NCI-H2171 (cell line): ENCODE measurements at places on chromosomes 4 and X.

GRCh38 chr4:172168888-172169287, 355.7 kb downstream of the GALNTL6 start:
- DNase-seq = no peak

GRCh38 chr4:36115312-36115711, 129.0 kb downstream of the ARAP2 start:
- DNase-seq = no peak

GRCh38 chrX:131746491-131746968, 202.7 kb downstream of the OR13H1 start:
- DNase-seq = peak; percentile 20

- no peak for DNase-seq
These were observed 466.8 kb upstream of the INTU start for GRCh38 chr4:127165971-127166370.

DNA sequence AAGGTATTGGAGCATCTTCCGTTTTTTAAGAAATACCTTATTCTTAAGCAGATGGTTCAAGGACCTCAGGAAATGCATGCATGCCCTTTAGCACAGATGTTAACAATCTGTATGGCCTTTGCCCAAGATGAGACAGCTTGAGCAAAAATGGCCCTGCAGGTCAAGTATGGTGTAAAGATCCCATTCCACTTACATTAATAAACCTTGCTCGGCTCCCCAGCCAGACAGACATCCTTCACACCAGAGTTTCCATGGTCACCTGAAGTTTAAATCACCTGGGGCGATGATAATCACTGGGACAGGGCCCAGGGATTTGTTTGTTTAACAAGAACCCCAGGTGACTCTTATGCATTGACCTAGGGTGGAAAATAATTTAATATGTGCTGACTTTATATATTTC, 287.0 kb upstream of the NOCT start:
- no peak for DNase-seq

GRCh38 chrX:48802905-48803200, 986 bp downstream of the HDAC6 start:
- DNase-seq = no peak

DNA sequence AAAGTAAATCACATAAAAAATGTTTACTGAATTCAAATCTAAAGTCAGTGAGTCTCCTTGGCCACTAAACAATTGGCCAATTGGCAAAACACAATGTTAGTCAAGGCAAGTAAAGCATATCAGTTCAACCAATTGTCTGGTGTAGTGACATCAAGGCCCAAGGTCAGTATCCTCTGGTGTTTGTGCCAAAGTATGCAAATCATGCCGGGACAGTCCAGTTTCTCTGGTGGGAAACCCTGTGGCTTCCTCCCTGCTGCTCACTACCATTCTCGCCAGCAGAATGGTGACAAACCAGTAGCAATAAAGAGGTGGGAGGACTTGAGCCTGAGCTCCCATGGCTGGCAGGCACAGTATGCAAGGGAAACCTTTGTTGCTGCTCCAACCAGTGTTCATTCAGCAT, 314.9 kb upstream of the FGF13 start:
- DNase-seq = no peak

DNA sequence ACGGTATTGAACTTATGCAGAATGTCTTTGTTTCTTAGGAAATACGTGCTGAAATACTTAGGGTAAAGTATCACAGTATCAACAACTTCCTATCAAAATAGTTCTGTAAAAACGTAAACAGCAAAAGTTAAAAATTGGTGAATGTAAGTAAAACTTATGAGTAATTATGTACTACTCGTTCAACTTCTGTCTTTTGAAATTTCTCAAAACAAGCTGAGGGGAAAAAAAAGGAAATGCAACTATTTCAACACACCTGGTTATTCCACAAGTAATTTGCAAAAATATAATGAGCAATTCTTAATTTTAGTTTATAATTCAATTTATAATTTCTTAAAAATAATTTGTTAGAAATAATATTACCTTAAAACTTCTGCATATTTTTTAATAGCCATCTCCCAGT, 8.3 kb downstream of the PPID start:
- DNase-seq = no peak

DNA sequence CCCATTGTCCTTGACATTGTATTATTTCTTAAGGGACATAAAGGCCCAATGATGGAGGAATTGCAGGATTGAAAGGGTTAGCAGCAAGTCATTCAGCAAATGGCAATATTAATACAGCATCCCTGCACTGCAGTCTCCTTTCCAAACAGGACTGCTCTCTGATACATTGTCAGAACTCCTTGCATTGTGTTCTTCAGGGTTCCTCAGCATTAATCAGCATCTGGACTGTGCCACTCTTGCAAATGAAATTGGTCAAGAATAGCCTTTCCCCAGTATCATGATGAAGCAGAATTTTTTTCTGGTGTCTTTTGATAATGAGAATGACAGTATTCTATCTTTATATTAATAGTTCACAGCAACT, 272.6 kb upstream of the HAND2 start:
- DNase-seq = no peak

DNA sequence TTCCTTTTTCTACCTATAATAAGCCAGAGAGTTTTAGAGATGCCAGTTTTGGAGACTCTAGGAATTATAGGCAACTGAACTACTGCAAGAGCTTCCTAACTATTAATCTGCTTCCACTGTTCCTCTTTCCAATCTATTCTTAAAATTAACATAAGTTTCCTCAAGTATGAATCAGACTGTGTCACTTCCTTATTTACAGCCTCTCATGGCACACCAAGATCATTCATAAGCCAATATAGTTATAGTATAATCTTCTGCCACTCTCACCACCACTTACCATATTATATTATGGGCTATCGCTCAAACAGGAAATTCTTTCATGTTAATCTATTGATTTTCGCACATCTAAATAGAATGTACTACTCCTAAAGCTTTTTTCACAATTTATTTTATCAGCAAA, 383.5 kb downstream of the STPG2 start:
- no peak for DNase-seq

DNA sequence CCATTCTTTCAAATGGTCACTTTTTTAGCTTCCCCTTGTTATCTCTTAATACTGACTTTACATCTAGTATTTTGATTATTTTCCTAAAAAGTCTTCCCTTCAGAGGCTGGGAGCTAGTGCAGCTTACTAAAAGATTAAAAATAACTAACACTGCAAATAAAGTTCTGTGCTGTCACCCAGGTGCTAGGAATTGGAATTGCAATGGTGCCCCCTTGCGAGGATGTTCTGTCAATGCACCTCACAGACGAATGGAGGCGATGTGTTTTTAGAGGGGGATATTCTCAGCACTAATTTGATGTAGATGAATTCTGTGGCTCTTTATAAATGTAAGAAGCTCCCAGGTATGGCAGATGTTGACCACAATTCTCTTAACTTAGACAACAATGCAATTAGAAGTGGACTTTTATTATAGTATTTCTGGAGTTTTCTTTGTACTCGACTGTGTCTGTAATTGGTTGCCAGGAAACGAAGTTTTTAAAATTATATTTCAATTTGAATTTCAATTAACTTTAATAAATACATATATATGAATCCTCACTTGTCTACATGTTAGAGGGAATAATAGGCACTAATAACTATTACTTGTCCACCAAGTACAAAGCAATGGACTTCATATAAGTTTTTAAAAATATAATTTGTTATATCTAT, 22.0 kb upstream of the SMIM31 start:
- DNase-seq = no peak

DNA sequence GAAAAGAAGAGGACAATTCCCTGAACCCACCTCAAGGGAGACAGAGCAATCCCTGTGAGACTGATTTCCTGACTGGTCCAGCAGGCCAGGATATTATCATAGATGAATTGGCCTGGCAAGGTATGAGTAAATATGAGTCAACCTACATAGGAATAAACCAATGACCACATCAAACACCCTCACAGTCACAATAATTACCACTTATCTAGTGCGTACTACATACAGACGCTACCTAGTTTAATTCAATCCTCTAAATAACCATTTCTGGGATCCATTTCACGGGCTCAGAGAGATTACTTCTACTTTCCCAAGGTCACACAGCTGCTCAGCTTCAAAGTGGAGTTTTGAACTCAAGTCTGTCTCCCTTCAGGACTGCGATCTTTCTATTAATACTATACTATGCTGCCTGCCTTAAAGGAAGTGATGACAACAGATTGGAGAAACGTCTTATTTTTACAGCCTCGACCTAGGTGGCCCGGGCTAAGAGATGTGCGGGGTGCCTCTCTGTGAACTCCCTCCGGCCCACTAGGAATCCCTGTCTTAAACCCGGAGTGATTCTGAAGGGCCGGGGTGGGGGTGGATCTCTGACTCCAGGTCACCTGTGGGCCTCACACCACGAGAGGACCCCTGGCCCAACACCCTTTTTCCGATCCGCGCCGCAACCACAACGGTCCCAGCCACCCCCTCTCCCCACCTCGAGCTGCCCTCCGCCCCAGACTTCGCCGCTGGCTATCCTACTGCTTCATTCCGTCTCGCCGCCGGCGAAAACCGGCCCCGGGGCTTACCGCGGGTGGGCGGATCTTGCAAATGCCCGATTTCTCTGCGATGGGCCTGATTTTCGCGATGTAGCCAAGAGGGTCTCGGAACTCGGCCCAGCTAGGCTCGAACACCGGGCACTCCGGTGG, 800 bp downstream of the KDM5C start:
- no peak for DNase-seq

- no peak for DNase-seq
These were observed 22.4 kb downstream of the FLNA start for GRCh38 chrX:154352012-154352401.

DNA sequence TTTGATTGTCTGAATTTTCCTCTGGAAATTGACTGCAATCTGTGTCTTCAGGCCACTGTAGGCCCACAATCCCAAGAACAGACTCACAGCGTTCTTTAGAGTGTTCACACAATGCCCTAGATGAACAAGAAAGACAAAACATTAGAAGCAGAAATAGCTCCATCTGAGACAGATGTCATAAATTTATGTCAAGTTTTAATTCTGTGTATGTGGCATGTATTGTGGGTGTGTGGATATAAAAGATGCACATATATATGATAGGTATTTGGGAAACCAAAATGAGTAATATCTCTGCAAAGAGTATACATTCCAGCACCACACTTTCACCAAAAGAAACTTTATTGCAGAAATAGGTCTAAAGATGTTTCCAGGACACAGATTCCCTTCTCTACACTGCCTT, 176.1 kb downstream of the CORIN start:
- no peak for DNase-seq

GRCh38 chrX:121598356-121598755, 550.9 kb downstream of the GLUD2 start:
- DNase-seq = no peak

DNA sequence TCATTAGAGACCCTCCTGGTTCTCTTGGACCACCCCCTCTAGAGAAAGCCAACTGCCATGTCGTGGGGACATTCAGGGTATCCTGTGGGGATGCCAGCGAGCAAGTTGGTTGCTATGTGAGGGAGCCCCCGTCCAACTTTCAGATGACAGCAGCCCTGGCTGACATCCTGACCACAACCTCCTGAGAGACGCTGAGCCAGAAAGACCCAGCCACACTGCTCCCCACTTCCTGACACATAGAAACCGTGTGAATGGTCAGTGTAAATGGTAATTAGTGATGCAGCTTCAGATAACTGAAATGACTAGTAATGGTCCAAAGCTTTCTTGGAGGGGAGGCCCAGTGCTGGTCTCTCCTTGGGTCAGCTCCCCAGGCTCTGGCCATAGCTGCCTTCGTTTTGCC, 10.8 kb downstream of the CLCN4 start:
- DNase-seq = no peak

DNA sequence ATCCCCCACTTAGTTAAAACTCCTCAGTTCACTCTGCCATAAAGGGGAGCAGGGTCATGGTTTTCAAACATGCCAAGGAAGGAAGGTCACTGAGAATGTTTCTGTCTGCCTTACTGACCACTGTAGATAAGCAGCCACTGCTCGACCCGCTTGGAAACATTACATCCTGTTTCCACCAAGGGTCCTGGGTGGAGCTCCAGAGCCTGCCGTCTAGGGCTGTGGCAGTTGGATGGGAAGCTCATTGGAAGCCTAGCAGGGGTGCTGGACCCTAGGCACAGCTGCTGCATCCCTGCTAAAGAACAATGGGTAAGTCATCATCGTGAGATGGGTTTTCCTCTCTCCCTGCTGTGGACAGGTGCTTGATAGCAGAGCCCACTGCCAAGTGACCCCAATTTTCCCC, 76.0 kb upstream of the SRD5A3 start:
- no peak for DNase-seq

- DNase-seq = no peak
These were observed 108.7 kb upstream of the TTC29 start for GRCh38 chr4:147054228-147054872.

DNA sequence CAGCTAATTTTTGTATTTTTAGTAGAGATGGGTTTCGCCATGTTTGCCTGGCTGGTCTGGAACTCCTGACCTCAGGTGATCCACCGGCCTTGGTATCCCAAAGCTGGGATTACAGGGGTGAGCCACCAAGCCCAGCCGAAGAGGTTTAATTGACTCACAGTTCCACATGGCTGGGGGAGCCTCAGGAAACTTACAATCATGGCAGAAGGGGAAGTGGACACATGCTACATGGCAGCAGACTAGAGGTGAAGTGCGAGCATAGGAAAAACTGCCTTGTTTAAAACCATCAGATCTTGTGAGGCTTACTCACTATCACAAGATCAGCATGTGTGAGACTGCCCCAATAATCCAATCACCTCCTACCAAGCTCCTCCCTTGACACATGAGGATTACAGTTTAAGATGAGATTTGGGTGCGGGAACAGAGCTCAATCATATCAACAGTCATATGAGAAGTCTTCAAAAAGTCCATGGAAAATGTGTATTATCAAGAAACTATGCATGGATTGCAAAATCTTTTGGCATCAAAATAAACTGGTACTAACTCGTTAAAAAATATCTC, 25.8 kb upstream of the RPL39 start:
- DNase-seq = no peak

- no peak for DNase-seq
These were observed 199.6 kb upstream of the MID1 start for GRCh38 chrX:10819973-10820372.

DNA sequence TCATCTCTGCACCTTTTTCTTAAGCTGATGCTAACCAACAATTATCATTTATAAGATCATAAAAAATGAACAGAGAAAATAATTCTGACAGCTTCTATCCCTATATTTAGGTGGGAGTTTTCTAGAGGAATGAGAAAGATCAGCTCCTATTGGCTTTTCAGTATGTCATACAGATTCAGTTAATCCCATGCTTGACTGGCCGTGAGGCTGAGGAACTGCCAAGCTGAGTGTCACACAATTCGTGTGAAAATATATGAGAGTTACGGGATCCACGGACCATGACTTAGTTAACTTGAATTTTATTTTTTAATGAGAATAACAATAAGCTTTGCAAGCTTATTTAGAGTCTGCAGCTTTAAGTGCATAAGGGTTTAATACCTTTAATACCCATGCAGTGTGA, 37.5 kb downstream of the PHEX start:
- DNase-seq = no peak

- no peak for DNase-seq
These were observed 10.0 kb downstream of the ZFYVE28 start for GRCh38 chr4:2408401-2408958.

GRCh38 chr4:87851332-87851731, 18.6 kb downstream of the MEPE start:
- DNase-seq = no peak
